ENCODE measurements at places on chromosomes 4 and X. TPM values are rescaled to one million over a fixed set of nuclear protein-coding genes. Genes with fewer than 3 reads are reported as not detected.

The CCNB3 gene
- total RNA-seq, result 0.20 TPM

The FGFBP2 gene
- 1.3 TPM for total RNA-seq

The TKTL2 gene
- not detected for total RNA-seq

The OPN1MW2 gene
- not detected for total RNA-seq
